Ascending aorta (tissue), 2 donors: ENCODE measurements at places on chromosomes 4 and X.

DNA sequence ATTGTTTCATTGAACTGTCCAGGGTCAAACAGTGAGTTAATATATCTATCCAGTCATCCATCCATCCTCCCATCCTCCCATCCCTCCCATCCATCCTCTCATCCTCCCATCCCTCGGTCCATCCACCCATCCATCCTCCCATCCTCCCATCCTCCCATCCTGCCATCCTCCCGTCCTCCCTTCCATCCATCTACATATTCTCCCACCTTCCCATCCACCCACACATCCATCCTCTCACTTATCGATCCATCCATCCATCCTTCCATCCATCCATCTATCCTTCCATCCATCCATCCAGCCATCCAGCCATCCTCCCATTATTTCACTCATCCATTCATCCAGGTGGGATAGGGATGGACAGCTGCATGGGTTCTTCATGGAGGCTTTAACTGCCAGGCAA is 35.4 kb upstream of the PSAPL1 start:
- no peak for DNase-seq

DNA sequence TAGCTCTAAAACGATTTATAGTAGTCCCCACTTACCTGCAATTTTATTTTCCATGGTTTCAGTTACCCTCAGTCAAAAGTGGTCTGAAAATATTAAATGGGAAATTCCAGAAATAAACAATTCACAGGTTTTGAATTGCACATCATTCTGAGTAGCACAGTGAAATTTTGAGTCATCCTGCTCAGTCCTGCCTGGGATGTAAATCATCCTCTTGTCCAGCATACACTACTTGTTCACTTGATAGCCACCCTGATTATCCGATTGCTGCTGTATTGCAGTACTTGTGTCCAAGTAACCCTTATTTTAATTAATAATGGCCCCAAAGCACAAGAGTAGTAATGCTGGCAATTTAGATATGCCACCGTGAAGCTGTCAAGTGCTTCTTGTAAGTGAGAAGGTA is 23.5 kb upstream of the BDH2 start:
- no peak for DNase-seq

- DNase-seq, result no peak
These were observed 1.2 kb upstream of the ZNF827 start for GRCh38 chr4:145939856-145940255.

DNA sequence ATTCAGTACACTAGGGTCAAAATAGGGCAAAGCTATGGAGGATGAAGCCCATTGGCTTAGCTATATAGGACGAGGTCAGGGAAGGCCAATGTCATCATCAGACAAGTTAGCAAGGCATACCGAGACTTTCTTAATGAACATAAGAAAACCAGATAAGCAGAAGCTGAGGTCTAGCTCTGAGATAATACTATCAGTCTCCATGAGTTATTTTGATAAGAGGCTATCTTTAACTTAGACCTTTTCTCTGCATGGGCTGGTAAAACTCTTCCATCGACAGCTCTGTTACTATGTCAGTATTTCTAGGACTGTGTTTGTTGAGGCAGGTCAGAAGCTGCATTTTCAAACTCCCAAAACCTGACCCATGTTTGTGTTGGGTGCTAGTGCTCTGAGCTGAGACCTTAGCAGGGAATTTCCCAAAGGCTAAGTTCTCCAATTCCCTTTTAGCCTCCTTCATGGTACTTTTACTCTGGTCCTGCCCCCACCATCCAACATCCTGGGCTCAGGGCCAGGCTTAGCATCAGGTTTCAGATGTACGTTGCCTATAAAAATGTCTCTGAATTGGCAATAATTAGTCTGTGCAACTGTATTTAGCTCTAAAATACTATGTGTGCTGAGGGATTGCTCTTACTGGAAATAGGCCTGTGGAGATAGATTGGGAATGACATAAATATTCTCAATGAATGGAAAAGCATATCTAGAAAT is 29.3 kb upstream of the LRAT start:
- DNase-seq, result no peak

- DNase-seq, result no peak
These were observed 34.7 kb downstream of the TMPRSS11A start for GRCh38 chr4:67928546-67928945.

GRCh38 chrX:131072871-131073571 is 14.9 kb downstream of the ARHGAP36 start:
- DNase-seq, result no peak

GRCh38 chr4:54937501-54937900 is 187.9 kb downstream of the KDR start:
- no peak for DNase-seq

DNA sequence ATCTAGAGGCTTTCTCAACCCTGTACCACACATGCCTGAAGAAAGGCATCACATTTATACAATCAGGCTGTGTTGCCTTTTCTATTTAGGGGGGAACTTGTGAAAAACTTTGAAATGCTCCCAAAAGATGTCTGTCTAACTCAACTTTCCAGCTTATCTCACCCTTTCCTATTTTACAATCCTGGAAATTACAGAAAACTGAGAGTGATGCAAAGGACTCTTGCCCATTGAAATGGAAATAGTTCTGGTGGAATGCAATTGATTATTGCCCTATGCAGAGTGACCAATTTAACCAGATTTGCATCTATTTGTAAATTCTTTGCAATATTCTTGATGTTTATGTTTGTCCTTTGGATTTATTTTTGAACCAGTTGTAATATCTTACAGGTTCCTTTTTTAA is 77.3 kb downstream of the GALNT7 start:
- DNase-seq, result no peak

GRCh38 chr4:82629238-82630000 is 67.6 kb upstream of the TMEM150C start:
- DNase-seq, result no peak

GRCh38 chr4:32789026-32789608 is 2068.9 kb downstream of the PCDH7 start:
- no peak for DNase-seq

DNA sequence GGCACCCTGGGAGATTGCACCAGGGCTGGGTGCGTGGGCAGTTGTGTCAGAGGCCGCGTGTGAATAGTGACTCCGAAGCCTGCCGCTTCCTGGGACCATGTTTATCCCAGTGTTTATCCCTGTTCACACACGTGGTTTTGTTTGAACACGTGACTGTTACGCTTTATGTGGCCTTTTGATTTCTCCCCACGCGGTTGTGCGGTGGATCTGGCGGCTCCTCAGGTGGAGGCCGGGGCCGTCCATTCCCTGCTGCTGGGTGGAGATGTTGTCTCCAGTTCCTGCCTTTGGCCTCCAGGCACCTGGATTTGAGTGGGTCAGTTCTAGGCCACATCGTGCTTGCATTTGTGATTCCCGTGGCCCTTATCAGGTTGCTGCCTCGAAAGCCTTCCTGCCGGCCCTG is 35.1 kb downstream of the NELFA start:
- no peak for DNase-seq

DNA sequence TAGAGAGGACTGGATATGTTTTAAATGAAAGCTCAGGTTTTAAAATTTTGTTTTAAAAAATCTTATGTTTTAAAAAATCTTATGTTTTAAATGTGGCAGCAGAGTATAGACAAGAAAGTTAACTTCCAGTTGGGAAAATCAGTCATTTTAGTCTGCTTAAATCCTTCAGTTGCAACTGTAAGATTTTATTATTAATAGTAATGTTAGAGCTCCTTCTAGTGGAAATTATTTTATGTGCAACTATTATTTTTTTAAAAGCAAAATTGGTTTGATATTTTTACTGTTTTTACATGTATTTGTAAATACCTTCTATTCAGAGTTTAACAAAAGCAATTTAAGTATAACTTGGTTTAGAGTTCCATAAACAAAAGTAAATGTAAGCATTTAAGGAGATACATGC is 8.5 kb upstream of the NUDT6 start:
- no peak for DNase-seq

GRCh38 chr4:118396881-118397622 is 44.2 kb upstream of the PRSS12 start:
- no peak for DNase-seq

GRCh38 chr4:76546759-76547742 is 112.0 kb downstream of the SHROOM3 start:
- DNase-seq, result no peak

DNA sequence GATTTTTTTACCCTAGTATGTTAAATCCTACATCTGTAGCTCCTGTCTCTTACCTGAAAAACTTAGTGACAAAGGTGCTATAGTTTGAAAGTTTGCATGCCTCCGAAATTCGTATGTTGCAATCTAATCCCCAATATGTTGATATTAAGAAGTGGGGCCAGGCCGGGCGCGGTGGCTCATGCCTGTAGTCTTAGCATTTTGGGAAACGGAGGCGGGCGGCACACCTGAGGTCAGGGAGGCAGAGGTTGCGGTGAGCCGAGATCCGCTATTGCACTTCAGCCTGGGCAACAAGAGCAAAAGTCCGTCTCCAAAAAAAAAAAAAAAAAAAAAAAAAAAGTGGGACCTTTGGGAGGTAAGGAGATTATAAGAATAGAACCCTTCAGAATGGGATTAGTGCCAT is 471.3 kb upstream of the TECRL start:
- DNase-seq, result no peak

GRCh38 chr4:114857831-114858230 is 255.6 kb downstream of the NDST4 start:
- DNase-seq, result no peak

DNA sequence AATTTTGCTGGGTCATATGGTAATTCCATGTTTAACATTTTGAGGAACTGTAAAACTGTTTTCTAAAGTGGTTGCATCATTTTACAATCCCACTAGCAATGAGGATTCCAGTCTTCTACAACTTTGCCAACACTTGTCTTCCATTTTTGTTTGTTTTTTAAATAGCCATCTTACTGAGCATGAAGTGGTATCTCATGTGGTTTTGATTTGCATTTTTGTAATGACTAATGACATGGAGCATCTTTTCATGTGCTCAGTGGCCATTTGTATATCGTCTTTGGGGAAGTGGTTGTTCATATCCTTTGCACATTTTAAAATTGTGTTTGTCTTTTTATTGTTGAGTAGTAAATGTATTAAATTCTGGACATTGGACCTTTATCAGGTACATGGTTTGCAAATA is 94.7 kb downstream of the TMEM131L start:
- no peak for DNase-seq

- DNase-seq, result no peak
These were observed 4.5 kb upstream of the RHOXF1 start for GRCh38 chrX:120120223-120120622.

GRCh38 chr4:108272046-108272445 is 103.3 kb upstream of the LEF1 start:
- DNase-seq, result no peak

GRCh38 chr4:110357521-110357920 is 118.4 kb upstream of the ENPEP start:
- no peak for DNase-seq

DNA sequence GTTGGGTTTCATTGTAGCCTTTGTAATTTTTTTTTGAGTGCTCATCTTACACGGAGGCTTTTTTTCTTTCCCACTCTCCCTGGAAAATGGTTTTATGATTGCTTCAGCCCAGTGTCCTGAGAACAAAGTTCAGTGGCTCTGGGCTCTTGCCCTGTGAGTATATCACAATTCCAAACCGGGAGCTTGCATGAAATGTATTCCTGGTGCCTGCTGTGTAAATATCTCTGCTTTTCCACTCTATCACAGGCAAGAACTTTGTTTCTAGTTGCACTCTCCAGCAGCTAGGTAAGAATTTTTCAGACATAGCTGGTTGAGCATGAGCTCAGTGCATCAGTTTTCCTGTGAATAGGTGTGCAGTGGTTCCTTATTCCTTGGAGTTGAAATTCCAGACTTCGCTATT is 60.8 kb downstream of the SUPT20HL2 start:
- no peak for DNase-seq

- DNase-seq, result no peak
These were observed 546.6 kb downstream of the PCDH18 start for GRCh38 chr4:136985683-136986082.

DNA sequence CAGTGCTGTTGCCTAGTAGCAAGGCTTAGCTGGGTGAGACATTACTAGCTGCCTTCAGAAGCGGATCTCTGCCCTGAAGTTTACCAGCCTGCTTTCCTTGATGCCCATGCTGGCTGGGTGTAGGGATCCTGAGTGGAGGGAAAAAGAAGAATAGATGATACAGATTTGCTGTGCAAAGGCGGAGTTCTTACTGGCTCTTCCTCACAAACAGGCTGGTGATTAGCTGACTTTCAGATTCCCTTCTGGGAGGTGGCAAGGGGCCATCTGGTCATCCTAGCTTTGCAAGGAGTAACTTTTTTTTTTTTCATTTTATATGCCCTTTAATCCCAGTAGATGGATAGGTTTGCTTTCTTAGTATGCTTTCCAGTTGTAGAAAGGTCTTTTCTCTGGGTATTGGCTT is 44.8 kb downstream of the SMARCA5 start:
- no peak for DNase-seq

- no peak for DNase-seq
These were observed 309.9 kb downstream of the ARHGAP10 start for GRCh38 chr4:148041606-148042329.

- no peak for DNase-seq
These were observed 51.1 kb upstream of the UGT8 start for GRCh38 chr4:114547340-114548134.

- no peak for DNase-seq
These were observed 233.9 kb upstream of the MAB21L2 start for GRCh38 chr4:150348079-150348478.

- no peak for DNase-seq
These were observed 11.3 kb upstream of the MYOZ2 start for GRCh38 chr4:119124352-119124751.

DNA sequence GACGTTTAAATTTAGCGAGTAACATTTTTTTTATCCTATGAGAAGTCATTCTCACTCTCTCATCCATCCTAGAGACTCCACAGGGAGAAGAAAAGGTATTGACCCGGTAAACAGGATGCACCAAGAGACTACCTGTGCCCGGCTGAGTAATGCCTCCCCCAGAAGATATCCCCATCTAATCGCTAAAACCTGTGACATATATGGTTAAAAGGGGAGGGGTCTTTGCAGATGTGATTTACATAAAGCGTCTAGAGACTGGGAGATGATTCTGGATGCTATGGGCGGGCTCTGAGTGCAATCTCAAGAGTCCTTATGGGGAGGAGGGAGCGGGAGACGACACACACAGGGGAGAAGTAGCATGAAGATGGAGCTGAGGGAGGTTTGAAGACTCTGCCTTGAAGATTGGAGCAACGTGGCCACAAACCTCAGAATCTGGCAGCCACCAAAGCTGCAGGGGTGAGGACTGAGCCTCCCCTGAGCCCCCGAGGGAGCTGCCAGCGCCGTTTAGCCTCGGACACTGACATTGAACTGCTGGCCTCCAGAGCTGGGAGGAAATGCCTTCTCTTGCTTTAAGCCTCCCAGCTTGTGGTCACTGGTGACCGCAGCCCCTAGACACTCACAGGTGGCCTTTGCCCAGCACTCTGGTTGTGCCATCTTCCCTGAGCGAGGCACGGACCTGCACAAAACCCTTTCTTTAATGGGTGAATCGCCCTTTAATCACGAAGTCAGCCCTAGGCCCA is 11.2 kb downstream of the ABLIM2 start:
- no peak for DNase-seq

DNA sequence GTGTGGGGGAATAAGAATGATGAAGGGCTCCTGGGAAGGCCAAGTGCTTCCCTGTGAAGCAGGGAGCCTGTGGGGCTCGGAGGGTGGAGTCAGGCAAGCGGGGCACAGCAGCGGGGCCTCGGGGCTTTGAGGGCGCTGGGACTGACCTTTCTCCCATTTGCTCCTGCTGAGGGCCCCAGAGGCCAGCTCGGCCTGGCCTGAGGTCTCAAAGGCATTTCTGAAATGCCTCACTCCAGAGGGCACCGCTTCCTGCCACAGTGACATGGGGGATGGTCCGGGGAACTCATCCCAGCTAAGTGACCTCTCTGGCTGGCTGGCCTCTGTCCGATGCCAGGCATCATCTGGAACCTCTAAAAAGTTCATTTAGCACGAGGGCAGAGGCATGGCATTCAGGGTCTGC is 98.8 kb upstream of the STX18 start:
- DNase-seq, result no peak
